ENCODE measurements at places on chromosomes 5 and 9.

GRCh38 chr9:92208693-92209524 lies 84.6 kb downstream of the IARS1 start:
- DNase-seq = no peak

DNA sequence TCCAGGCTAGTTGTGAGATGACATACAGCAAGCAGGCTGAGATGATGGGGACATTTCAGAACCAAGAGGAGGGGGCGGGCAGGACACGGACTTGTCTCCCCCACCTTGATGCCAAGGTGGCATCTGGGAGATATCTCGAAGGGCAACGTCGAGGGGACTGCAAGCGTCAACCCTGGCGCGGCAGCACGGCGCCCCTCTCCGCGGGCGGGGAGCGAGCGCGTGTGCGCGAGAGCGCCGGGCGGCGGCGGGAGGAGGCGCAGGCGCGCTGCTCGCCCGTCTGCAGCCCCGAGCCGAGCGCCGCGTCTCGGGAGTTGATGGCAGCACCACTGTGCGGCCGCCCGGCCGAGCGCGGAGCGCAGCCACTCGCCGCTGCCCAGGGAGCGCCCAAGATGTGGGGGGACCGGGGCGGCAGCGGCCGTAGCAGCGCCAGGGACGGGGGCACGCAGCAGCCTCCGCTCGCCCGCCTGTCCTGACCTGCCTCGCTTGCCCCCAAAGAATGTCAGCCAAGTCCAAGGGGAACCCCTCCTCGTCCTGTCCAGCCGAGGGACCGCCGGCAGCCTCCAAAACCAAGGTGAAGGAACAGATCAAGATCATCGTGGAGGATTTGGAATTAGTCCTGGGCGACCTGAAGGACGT lies at the start of gene PRR16:
Gene PRR16, plus strand, starts transcription at position 310 of the 636 bp plus-strand sequence.
- peak; percentile 76 for DNase-seq

DNA sequence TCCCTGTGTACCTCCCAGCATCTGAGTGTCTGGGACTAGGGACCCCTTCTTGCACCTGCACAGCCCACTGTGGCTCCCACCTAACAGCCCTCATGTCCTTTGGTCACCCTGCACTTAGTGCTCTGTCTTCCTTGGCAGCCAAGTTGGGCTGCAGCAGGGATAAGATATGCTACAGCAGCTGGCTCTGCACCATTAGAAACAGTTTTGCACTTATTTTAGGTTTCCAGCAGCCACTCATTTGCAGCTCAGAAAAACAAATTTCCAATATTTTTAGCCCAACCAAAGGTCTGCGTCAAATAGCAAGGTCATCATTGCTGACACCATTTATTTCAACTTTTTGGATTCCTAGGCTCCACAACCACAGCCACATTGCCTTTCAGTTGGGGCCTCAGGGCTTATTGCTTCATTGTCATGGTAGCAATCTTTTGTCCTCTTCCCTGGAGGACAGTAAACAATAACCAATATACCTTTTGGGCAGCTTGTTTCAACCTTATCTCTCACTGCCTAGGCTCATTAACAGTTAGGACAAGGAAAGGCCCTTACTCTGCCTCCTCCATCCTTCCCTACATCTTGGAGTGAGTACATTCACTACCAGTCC lies 263.9 kb downstream of the COX7C start:
- DNase-seq = no peak

GRCh38 chr5:61301341-61302199 lies 30.5 kb upstream of the ZSWIM6 start:
- peak; percentile 99 for DNase-seq

DNA sequence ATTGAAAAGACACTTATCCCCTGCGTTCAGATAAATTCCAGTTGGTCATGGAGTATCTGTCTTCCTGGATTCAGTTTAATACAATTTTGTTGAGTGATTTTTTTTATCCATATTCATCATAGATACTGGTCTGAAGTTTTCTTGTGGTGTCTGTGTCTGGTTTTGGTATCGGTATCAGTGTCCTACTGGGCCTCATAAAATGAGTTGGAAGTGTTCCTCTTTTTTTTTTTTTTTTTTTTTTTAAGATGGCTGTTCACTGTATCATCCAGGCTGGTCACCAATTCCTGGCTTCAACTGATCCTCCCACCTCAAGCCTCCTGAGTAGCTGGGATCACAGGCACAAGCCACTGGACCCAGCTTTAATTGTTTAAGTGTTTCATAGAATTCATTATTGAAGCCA lies 2.9 kb upstream of the CAMSAP1 start:
- no peak for DNase-seq

- no peak for DNase-seq
These were observed 8.7 kb downstream of the PHYKPL start for GRCh38 chr5:178223828-178224335.

DNA sequence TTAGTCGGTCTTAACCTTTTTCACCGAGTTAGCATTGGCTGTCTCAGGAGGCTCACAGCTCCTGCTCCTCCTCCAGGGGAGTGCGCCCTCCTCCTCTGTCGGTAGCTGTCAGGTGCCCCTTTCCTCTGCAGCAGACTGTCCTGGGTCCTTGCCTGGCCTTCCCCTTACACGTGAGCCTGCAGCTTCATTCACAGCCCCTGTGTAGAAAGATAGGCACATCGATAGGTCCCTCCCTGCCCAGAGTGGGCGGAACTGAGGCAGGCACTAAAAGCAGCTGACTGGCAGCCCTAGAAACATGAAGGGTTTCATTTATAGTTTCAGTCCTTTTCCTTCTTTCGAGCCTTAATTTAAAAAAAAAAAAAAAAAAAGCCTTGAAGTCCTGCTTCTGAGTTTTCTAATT lies 17.2 kb downstream of the TENT4A start:
- no peak for DNase-seq

- DNase-seq = peak; percentile 45
These were observed 92.1 kb downstream of the LMNB1 start for GRCh38 chr5:126869005-126869451.

- DNase-seq = no peak
These were observed 15.1 kb downstream of the MACROH2A1 start for GRCh38 chr5:135383803-135384495.

DNA sequence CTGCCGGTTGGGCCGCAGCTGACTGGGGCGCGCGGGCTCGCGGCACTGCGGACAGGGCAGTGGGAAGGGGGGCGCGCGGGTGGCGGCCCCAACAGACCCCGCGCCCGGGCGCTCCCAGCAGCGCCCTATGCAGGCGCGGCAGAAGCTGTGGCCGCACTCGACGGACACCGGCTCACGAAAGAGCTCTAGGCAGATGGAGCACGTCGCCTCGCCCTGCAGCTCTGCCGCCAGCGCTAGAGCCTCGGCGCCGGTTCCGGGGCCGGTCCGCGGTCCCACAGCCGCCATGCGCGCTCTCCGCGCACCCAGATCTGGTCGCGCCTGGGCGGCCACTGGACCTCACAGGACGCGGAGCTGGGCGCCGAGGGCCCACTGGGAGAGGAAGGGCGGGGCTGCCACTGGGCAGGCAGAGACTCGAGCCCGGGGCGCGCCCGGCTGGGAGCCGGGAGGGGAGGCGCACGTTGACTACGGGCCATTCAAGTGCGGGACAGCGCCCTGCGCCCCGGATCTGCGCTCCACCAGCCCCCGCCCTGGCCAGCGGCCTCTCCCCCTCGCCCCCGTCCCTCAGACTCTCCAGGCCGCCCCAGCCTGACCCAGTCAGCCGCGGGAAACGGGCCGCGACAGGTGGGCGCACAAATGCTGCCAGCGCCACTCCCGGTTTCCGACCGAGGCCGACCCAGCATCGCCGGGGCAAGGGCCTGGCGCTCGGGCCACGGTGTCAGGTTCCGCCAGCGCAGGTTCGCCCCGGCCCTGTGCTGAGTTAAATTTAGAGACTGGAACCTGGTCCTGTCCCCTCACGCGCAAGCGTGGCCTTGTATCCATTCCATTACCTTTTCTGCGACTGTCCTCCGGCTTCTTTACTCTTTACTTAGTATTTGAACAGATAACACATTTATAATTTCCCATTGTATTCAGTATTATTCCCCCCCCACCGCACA lies at the start of gene TRIM7:
Gene TRIM7, minus strand, starts transcription at position 371 of the 935 bp plus-strand sequence. Its CDS starts 86 bp downstream, at position 285.
- DNase-seq = no peak

GRCh38 chr5:147072622-147073021 lies 162.2 kb upstream of the STK32A start:
- DNase-seq = no peak

DNA sequence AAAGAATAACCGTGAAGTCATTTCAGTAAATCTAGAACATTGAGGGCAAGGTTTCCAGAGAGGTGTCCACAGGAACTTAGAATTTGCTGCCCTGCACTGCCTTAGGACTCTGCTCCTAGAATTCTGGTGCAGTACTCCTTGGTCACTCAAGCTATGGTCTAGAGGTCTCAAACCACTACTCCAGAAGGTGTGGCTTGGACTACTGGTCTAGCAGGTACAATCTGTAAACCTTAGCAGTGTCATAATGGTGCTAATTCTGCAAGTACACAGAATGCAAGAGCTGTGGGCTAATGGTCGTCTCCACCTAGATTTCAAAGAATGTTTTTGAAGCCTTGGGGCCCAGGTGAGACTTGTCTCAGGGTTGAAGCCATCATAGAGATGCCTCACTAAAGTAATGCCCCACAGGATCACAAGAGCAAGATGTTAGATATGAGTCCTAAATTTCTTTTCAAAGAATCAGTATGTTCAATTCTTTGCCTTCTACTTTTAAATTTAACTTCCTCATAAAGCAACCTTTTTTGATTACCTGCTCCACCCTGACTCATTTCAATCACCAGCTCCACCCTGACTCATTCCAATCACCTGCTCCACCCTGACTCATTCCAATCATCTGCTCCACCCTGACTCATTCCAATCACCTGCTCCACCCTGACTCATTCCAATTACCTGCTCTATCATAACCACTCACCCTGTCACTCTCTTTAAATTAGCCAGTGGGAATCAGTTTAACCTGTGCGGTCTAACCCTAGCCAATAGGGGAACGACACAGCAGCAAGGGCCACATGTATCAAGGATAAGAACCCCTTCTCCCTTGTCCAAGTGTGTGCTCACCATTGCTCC lies 1111.8 kb upstream of the ACO1 start:
- DNase-seq = no peak

DNA sequence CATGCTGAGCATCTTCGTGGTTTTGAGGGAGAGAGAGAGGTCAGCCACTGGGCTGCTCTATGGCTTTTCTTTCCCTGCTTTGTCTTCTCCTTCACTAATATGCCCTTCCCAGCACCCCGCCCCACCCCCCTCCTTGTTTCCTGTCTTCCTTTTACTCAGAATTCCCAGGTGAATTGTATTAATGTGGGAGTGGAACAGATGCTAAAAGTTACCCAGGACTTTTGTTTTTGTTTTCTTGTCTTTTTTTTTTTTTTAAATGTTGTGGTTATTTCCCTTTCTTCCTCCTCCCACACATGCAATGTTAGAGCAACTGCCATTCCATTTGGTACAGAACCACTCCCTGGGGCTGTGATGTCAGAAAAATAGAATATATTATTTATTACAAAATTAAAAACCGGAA lies 442.7 kb upstream of the CD180 start:
- DNase-seq = no peak

DNA sequence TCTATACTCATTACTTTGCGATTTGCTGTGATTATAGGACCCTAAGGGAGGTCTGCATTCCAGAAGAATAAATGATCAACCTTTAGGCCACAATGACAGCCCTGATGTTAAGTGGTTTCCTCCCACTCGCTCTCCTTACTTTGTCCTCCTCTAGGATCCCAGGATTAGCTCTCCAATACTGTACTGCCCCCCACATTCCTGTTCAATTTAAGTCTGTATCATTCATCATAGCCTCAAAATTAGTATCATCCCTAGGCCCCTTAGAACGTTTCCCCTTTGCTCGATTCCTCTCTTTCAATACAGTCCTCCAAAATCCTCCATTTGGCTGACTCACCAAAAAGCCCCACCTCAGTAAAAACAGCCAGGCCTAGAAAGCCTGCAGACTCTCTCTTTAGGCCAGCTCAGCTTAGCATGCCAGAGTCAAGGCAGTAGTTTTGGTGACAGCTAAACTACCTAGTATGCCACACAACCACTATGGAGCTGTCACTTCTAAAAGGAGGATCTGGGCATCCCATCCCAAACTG lies 24.4 kb downstream of the RNF145 start:
- peak; percentile 97 for DNase-seq

DNA sequence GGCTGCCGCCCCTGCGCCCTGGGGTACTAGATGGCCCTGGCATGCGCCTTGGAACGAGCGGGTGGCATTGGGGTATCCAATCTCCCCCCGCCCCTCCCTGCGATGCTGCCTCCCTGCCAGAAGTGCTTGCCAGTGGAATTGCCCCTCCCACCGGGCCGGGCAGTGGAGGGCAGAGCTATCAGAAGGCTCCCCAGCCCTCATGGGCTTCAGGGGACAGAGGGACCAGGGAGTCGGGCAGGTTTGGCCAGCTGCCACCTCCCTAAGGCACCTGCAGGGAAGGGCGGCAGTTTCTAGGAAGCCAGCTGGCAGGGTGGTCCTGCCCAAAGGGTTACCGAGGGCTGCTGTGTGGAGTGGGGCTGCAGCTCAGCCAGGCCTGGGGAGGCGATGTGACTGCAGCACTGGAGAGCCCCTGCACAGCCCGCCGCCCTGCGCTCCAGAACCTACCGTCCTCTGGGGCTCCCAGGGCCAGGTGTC lies 52.8 kb upstream of the EGFL7 start:
- no peak for DNase-seq

GRCh38 chr9:79896390-79896980 lies 324.7 kb downstream of the TLE4 start:
- no peak for DNase-seq

DNA sequence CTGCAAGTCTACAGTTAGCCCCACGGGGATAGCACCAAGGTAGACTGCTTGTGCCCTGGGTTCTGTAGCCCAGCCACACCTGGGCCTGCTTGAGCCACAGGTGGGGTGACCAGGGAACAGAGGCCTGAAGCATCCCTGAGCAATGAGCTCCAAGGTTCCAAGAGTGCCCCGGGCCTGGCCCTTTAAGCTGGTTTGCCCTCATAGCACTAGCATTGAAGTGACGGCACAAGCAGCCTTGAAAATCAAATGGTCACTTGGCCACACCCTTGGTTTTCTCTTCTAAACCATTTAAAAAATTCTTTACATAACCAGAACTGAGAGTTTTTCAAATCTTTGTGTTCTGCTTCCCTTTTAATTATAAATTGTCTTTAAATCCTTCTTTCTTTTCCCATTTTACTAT lies 24.7 kb downstream of the FBXO10 start:
- DNase-seq = no peak

- peak; percentile 44 for DNase-seq
These were observed 58.0 kb downstream of the GOLM1 start for GRCh38 chr9:86041311-86041741.

- no peak for DNase-seq
These were observed 284.2 kb upstream of the NMUR2 start for GRCh38 chr5:152689250-152689711.

GRCh38 chr5:89473196-89473595 lies 590.2 kb upstream of the MEF2C start:
- DNase-seq = peak; percentile 59

- DNase-seq = no peak
These were observed 45.7 kb upstream of the SLCO4C1 start for GRCh38 chr5:102341681-102342288.

- DNase-seq = no peak
These were observed 17.4 kb upstream of the LARP1 start for GRCh38 chr5:154737667-154738320.
